ENCODE measurements at places on chromosomes 2 and 18. TPM values are rescaled to one million over a fixed set of nuclear protein-coding genes. Genes with fewer than 3 reads are reported as not detected.

STARD6 gene
- not detected for total RNA-seq

CCDC178 gene
- total RNA-seq = not detected

FEV gene
- total RNA-seq = not detected

SERPINB12 gene
- total RNA-seq = not detected

DNA sequence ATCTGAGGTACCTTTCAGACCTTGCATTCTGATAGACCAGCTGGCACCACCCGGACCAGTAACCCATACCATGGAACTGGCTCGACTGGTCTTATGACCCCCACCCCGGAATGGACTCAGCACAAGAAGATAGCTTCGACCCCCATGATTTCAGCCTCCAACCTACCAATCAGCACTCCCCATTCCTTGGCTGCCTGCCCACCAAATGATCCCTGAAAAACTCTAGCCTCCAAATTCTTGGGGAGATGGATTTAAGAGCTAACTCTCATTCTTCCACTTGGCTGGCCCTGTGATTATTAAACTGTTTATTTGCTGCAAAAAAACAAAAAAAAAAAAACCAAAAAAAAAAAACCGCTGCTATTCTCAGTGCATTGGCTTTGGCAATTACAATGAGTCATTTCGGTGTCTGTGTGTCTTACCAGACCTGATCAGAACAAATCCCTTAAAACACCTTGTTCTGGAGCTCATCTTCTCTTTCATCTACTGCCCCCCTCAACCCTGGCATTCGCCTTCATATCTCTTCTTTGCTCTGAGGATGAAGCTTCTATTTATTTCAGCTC lies 60.1 kb upstream of the KIF5C start:
- DNase-seq = peak; percentile 33
- H3K4me1 ChIP-seq = peaks cover 28% of the 10 kb centered on the region
- peak overlapping the region; percentile 45 for H3K27ac ChIP-seq
- no peaks in the 10 kb centered on the region for H3K27me3 ChIP-seq

GRCh38 chr18:13579874-13580273 lies 146.5 kb downstream of the FAM210A start:
- H3K4me3 ChIP-seq = no peak overlapping the region
- no peak overlapping the region for H3K27ac ChIP-seq
- no peak for DNase-seq
- H3K36me3 ChIP-seq = no peaks in the 10 kb centered on the region
- H3K27me3 ChIP-seq = no peaks in the 10 kb centered on the region

- no peak overlapping the region for H3K4me3 ChIP-seq
- H3K27me3 ChIP-seq = no peaks in the 10 kb centered on the region
- DNase-seq = no peak
- H3K36me3 ChIP-seq = peaks cover 12% of the 10 kb centered on the region
- peaks cover 3% of the 10 kb centered on the region for H3K4me1 ChIP-seq
- H3K27ac ChIP-seq = no peak overlapping the region
Measured at GRCh38 chr2:239177908-239178307, 222.9 kb downstream of the HDAC4 start.

DNA sequence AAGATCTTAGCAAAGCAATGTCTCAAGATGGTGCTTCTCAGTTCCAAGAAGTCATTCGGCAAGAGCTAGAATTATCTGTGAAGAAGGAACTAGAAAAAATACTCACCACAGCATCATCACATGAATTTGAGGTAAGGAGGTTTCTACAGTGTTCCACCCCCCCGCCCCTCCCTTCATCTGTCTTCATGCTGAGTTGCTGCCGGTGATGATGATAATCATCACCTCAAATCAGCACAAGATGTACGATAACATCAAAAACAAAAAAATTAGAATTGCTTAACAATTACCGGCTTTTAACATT lies 14.6 kb downstream of the UGP2 start:
- H3K4me1 ChIP-seq = peaks cover 12% of the 10 kb centered on the region
- H3K27me3 ChIP-seq = no peaks in the 10 kb centered on the region
- no peak for DNase-seq

DNA sequence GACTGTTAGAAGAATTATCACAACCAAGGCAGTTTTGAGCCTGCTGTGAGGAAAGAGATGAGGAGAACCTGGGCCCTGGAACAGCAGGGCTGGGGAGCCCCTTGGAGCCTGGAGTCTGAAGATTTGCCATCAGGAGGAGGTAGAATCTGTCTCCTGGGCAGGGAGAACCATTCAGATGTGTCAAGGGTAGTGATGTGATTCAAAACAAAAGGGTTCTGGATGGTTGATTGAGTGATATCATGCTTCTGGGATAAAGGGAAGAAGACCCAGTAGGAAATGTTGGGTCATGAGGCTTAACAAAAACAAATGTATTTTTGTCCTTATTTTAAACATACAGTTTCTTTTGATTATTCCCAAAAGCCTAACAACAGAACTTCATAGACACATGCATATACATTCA lies 28.6 kb downstream of the RNF144A start:
- H3K4me1 ChIP-seq = peaks cover 31% of the 10 kb centered on the region
- H3K27ac ChIP-seq = no peak overlapping the region
- no peak overlapping the region for H3K4me3 ChIP-seq
- no peaks in the 10 kb centered on the region for H3K27me3 ChIP-seq
- no peak for DNase-seq

GRCh38 chr2:100388703-100389102 lies 28.8 kb downstream of the CHST10 start:
- no peak overlapping the region for H3K4me3 ChIP-seq
- no peaks in the 10 kb centered on the region for H3K27me3 ChIP-seq
- no peaks in the 10 kb centered on the region for H3K4me1 ChIP-seq
- peaks cover 12% of the 10 kb centered on the region for H3K36me3 ChIP-seq
- no peak for DNase-seq

GRCh38 chr2:168935810-168936581 lies 34.9 kb downstream of the G6PC2 start:
- H3K4me3 ChIP-seq = no peak overlapping the region
- H3K4me1 ChIP-seq = no peaks in the 10 kb centered on the region
- no peaks in the 10 kb centered on the region for H3K27me3 ChIP-seq
- H3K27ac ChIP-seq = no peak overlapping the region

GRCh38 chr2:85989288-85989865 lies 100.6 kb upstream of the ST3GAL5 start:
- peaks cover 9% of the 10 kb centered on the region for H3K4me1 ChIP-seq
- no peaks in the 10 kb centered on the region for H3K36me3 ChIP-seq
- no peak overlapping the region for H3K27ac ChIP-seq
- no peak overlapping the region for H3K4me3 ChIP-seq
- no peaks in the 10 kb centered on the region for H3K27me3 ChIP-seq
- no peak for DNase-seq
